GM03348 (cell line): ENCODE measurements at places on chromosomes 5 and 9.

GRCh38 chr5:15789642-15790041 is 289.7 kb downstream of the FBXL7 start:
- no peak for DNase-seq

- DNase-seq = no peak
These were observed 7.8 kb downstream of the NEK6 start for GRCh38 chr9:124265551-124265950.

DNA sequence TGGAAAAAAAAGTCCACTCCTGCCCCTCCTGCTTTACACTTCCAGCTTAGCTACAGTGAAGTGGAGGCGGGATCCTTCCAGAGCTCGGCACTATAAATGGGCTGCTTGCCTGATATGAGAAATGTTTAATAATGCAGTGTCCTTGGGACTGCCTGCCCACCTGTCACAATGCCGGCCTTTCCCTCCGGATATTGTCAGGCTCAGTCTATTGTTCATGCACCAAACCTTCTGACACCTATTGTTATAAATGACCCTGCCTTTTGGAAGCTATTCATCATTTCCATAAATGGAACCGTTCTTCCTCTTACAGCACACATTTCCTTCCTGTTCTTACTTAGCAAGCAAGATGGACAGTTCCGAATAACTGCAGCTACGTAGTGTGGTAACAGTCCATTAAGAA is 146.3 kb downstream of the DMAC1 start:
- no peak for DNase-seq

DNA sequence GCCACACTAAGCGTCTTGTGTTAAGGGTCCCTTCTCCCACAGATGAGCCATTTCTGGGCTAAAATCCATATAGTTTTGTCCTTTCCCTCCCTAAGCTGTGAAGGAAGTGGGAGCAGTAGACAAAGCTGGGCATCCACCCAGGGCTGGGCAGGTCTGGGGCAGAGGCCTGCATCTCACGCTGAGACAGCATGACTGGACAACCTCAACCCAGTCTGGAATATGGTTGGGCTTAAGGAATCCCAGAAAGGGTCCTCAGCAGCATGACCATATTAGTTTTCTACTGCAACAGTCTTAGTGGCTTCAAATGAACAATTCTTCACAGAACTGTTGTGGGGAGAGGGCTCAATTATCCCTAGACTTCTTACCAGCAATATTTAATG is 173.8 kb downstream of the AUH start:
- DNase-seq = peak; percentile 89

DNA sequence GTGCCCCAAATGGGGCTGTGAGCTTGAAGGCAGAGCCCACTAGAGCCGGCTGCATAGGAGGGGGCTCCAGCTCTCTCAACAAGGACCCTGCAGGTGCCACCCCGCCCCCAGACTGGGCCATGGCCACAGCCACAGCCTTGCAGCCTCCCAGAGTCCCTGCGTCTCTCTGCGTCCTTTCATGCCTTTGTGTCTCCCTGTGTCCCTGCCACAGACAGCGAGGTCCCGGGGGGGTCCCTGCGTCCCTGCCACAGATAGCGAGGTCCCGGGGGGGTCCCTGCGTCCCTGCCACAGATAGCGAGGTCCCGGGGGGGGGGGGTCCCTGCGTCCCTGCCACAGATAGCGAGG is 6.3 kb downstream of the NOXA1 start:
- no peak for DNase-seq

DNA sequence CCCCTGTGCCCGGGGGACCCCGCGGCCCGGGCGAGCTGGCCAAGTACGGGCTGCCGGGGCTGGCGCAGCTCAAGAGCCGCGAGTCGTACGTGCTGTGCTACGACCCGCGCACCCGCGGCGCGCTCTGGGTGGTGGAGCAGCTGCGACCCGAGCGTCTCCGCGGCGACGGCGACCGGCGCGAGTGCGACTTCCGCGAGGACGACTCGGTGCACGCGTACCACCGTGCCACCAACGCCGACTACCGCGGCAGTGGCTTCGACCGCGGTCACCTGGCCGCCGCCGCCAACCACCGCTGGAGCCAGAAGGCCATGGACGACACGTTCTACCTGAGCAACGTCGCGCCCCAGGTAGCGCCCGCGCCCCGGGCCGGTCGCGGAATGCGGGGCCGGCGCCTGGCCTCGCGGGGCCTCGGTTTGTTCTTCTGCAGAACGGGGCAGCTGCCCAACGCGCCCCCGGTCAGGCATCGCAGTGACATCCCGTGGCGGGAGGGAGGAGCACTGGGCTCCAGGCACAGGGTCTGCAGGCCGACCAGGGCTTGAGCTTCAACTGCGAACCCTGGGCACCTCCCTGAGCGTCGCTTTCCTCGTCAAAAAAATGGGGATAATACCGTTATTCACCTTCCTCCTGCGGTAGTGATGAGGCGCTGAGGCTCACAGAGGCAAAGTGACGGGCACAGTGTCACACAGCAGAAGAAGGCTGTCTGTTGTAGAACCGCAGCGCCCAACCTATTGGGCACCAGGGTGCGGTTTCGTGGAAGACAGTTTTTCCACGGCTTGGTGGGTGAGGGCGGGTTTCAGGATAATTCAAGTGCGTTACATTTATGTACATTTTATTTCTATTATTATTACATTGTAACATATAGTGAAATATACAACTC is 777 bp downstream of the ENDOG start:
- peak; percentile 43 for DNase-seq

DNA sequence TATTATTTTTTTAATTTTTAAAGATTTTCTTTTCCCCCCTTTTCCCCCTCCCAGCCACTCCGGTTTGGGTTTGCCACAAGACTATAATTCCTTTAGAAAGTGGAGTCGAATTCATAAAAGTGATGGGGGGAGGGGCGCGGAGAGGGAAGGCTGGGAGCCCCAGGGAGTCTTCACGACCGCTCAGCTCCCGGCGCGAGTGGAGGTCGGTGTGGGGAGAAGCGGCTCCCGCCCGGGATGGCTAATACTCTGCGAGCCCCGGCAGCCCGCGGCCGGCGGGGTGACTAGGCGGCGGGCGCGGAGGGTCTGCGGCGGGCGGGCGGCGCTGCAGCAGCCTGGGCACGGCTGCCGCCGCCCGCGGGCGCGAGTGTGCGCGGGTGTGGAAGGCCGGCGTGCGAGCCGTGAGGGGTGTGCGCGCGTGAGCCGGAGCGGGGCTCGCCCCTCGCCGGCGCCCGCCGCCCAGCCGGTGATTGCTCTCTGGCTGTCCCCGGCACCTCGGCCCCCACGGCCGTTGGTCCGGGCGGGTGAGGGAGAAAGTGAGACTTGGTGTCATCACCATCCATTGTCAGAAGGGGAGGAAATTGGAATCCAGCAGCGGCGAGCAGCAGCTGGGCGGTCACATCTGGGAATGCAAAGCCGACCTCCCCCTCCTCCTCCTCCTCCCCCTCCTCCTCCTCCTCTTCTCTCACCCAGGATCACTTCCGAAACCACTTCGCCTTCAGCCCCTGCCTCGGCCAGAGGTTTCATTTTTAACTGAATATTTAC is at the start of gene PARP8:
Gene PARP8 (plus strand): TSS at position 377 of the 762 bp plus-strand sequence. CDS start 459 bp downstream, outside the sequence.
- DNase-seq = peak; percentile 54
